ENCODE measurements at places on chromosomes 1 and 21.

DNA sequence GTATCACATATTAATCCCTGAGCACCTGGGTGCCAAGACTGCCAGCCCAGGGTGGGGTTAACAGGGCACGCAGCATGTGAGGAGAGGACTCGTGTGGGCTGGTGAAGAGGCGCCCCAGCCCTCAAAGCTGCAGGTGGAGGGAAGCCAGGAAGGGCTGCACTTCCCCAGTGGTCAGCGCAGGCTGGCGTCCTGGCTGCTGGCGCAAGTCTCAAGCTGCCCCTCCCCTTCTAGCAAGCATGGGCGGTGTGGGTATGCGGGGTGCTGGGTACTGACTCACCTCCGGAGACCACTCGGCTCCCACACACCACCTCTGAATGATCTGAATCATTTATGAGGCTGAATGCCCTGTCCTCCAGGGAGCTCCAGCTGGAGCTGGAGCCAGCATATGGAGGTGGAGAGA, 44.0 kb downstream of the EIF2D start:
- no peak for DNase-seq

GRCh38 chr1:230122366-230123279, 55.6 kb downstream of the GALNT2 start:
- DNase-seq, result no peak

DNA sequence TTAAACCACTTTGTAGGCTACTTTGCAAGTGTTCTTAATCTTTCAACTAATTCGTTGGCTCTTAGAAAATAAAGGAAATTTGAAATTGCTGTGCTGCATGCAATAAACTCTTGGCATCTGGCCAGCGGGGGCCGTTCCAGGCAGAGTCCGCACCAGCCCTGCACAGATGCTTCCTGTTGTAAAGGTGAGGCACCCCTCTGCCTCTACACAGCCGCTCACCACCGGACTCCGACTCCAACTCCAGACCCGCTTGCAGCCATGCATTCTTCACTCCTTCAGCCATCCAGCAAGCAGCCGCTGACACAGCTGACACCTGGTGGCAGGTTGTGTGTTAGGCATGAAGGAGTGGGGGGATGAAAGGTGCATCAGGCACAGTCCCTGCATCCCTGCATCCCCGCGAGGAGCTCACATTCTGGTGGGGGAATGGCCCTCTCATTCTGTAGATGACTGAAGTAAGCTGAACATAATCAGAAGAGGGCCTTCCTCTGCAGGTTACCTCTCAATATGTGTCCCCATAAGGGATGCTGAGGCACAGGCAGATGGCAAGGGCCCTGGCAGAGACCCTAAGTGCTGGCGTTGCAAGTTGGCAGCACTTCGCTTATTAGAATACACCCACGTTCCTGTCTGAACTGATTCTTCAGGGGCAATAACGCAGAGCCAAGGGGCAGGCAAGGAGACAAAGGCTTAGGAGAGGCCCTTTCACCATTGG, 56.8 kb downstream of the GLIS1 start:
- peak; percentile 24 for DNase-seq

DNA sequence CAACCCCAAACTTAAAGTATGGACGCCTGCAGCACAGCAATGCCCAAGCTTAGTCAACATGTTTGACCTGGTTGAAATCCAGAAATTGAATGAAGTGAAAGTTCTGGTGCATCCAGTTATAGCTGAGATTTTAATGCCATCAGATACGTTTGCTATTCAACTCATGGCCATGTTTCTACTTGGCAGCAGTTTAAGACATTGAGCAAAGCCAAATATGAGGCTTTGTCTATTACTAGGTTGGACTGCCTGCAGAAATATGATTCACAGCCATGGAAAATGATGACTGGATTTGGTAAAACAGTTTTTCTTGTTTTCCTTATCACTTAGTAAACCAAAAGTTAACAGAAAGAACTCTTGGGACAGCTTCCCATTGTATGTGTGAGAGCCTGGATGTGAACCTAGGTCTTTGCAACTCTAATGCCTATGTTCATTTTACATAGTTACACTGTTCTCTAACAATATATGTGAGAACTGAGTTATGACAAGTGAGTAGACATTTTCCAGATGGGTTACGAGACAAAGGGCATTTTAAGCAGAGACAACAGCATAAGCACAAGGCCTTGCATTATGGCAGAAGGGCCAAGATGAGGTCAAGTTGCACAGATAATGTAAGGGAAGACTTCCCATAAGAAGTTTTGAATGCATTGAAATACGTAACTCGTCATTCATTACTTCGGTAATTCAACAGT, 32.4 kb upstream of the MYSM1 start:
- no peak for DNase-seq

- no peak for DNase-seq
Observed at GRCh38 chr1:31912839-31913239, 25.3 kb downstream of the PTP4A2 start.

GRCh38 chr1:244662599-244662998, 9.7 kb downstream of the DESI2 start:
- DNase-seq, result no peak

Data from activated naive CD4-positive, alpha-beta T cell treated with anti-CD3 and anti-CD28 coated beads, Interleukin-2, amount 50 U/mL, for 16 hours (primary cell).